ENCODE measurements at places on chromosomes 4 and X.

- no peak for DNase-seq
These were observed 29.1 kb upstream of the CT55 start for GRCh38 chrX:135200297-135200696.

DNA sequence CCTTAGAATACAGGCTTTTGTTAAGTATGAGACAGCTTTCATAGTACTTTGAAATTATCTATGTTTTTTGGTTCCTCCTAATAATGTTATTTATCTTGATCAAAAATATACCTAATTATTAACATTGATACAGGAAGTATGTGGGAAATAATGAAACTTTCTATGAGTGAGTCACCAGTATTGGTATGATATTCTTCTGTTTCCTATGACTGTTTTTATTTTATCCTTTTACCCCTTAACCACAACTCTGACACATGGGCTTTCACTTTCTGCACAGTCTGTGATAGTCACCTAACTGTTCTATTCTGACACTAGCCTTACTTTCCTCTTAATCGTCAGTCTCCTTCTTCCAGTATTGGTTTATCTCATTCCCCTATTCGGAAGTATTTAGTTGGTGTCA lies 4.7 kb downstream of the THAP9 start:
- DNase-seq, result no peak

DNA sequence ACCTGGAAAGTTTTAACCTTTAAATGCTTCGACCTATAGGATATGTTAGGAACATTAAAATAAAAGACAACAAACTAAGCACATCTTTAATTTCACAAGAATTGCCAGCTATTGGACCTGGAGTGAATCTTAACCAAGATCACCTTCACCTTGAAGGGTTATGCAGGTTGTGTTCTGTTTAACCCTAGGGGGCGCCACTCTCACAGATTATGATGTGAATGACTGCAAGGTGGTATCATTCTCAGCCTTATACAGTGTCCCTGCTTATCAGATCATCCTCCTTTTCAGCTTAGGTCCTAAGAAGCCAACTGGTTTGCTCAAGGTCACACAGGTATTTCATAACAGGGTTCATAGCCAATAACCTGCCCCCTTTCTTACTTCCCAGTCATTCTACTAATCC lies 23.5 kb downstream of the INTS6L start:
- DNase-seq, result no peak

- no peak for DNase-seq
These were observed 28.2 kb downstream of the SAT1 start for GRCh38 chrX:23811108-23811651.

DNA sequence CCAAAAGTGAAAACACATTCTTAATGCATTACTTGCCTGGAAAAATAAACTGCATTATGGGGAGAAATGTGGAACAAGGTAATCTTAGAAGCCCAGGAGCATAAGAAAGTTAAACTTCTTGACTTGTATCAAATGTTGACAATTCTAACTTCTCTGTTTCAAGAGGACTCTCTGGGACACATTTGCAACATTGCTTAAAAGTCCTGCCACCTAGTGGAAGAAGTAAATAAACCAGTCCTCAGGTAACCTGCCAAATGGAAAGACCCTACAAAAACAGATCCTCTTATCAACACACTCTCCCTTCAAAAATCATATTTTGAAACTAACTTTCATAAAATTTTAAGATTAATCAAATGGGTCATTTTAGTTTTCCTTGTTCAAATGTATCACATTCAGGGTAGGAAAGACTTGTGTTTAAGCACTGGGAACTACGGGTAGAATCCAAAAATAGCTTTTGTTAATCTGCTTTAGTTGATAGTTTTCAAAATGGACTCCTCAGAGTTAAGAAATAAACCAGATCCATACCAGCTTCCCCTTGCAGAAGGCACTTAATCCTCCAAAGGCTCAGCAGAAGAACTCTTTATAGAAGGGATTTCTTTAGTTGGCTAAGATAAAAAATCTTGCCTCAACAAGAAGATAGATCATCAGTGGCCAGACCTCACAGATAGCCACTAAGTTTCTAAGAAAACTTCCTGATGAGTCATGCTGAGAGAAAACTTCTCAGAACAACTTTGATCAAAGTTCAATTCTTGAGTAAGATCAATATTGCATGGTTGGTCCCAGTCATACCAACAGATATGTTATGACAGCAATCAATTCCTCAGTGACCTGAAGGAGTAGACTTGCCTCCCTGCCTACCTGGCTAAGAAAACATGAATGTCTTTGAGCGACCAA lies 141.7 kb downstream of the HHIP start:
- no peak for DNase-seq

- DNase-seq, result no peak
These were observed 76.2 kb upstream of the TEX13D start for GRCh38 chrX:124256216-124256615.

- no peak for DNase-seq
These were observed 30.6 kb upstream of the KCNIP4 start for GRCh38 chr4:21979196-21979595.

GRCh38 chr4:178306565-178306964 lies 864.3 kb upstream of the AGA start:
- DNase-seq, result no peak

- DNase-seq, result no peak
These were observed 33.0 kb downstream of the GALNTL6 start for GRCh38 chr4:171846232-171846631.

DNA sequence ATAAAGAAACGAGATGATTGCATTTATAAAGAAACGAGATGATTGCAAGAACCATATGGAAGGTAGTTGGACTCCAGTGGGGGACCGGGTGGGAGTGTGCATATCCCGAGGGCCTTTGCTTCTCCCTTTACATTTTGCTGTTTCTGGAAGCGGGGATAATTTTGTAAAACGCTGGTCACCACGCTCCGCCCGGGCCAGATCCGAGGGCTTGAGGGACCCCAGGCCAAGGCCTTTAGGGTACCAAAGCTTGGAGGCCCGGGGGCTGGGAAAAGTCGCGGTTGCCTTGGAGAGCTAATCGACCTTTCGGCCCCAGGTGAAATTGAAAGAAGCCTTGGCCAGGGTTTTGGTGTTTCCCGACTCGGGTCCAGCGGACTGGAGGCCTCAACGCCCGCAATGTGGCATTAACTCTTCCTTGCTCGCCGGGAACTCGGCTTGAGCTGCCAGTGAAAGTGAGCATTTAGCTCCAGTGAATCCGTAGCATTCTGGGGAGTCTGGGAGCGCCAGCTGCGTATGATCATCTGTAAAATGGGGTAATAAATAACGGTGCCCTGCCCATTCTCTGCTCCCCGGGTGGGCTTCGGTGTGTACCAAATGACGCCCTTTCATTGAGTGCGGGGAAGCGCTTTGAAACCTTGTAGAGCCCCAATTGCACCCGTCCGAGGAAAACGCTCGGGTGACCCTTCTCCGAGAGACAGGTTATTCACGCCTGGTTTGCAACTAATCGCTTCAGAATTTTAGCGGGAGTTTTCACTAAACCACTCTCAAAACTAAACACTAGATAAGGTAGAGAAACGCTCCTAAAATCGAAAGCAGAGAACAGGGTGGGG lies 4.5 kb downstream of the NKX3-2 start:
- no peak for DNase-seq

- no peak for DNase-seq
These were observed 90.9 kb upstream of the SPRY1 start for GRCh38 chr4:123305736-123306135.

DNA sequence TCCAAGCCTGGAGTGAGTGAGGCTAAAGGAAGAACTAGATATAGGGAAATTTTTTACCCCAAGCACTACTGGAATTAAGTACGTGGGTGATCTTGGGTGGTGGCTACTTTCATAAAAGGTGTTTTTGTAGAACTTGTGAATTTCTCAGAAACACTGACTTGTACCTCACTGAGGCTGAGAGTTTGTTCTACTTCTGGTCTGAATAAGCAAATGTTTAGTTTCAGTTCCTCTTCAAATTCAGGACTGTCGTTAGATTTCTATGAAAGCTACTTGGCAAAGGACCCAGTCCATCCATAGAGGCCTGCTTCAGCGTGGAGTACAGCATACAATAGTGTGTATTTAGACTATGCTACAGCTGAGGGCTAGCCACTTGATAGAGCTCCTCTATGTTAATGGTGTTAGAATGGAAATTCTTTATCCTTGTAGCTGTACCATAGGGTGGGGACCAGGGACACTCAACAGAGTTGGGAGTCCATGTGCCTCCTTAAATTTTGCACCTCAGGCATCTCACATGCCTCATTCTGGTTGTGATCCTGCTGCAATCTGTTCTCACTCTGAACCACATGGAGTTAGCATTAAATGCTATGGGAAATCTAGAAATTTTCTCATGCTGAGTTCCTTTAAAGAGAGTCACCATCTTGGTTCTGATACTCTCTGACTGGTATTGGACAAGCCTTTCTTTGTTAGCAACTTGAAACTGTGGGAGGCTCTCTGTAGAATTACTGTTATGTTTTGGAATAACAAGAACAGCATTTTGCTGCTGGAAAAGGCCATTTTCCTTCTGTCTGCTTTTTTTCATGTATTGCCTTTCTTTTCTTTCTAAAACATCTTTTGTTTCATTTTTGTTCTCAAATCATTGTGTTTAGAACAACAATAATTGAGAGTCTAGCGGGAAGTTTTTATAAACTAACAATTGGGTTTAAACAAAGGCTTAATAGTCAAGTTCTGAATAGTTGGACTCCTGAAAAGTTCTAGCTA lies 86.8 kb downstream of the PDGFRA start:
- no peak for DNase-seq

DNA sequence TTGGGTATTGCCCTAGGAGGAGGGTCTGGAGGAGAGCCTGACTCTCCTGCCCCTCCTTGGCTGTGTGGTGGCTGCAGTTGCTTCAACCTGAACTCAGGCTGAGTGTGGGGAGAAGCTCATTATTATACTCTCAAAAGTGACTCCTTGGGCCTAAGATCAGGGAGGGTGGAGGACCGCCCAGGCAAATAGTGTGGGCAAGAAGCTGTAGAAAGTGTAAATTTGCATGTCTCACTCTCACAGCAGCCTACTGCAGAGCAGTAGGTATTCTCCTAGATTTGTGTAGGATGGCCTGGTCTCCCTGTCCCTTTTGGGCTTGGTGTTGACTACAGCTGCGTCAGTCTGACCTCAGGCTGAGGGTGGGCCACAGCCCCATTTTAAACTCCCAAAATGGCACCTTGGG lies 156.1 kb downstream of the ZNF330 start:
- no peak for DNase-seq

- DNase-seq, result no peak
These were observed 87.3 kb upstream of the EMCN start for GRCh38 chr4:100605144-100605543.

DNA sequence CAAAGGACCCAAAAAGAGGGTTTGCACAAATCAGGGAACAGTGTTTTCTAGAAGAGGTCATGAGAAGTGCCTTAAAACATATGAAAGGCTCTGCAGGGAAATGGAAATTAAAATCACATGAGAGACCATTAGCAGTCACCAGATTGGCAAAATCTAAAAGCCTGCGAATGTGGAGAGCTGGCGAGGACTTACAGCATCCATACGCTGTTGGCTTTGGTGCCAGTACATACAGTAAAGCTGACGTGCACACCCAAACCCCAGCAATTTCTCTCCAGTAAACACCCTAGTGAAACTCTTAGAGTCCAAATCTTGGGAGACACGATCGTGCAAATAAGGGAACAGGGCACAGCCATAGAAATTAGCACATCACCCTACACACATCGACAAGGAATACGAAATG lies 25.4 kb upstream of the PPP2R2C start:
- DNase-seq, result no peak

- DNase-seq, result no peak
These were observed 44.9 kb downstream of the ZNF182 start for GRCh38 chrX:47958761-47959342.

GRCh38 chrX:11952176-11952720 lies 186.0 kb upstream of the FRMPD4 start:
- DNase-seq, result no peak

DNA sequence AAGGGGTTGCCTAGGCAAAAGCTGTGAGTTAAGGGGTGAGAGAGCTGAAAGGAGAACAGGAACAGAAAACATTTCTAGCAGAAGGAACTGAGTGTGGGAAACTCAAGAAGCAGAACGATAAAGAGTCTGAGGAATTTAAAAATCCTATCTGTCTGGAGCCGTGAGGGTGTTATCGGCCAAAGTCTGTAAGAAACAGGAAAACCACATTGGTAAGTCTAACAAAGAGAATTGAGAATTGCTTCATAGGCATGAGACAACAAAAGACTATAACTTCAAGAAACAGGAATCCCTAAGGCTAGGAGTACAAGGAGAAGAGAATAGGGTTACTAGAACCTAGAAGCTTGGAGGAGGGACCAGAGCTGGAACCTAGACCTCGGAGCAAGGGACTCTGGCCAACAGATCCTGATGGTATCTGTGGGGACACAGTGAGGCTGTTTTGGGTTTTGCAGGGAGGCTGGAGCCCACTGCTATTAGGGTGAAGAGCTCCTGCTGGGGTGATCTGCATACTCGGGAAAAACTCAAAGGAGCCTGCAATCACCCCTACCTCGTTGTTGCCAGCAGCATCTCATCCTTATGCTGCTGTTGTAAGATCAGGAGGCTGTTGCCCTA lies 175.6 kb downstream of the FBXO8 start:
- DNase-seq, result no peak

- no peak for DNase-seq
These were observed 8.7 kb downstream of the MRFAP1 start for GRCh38 chr4:6649216-6649615.

DNA sequence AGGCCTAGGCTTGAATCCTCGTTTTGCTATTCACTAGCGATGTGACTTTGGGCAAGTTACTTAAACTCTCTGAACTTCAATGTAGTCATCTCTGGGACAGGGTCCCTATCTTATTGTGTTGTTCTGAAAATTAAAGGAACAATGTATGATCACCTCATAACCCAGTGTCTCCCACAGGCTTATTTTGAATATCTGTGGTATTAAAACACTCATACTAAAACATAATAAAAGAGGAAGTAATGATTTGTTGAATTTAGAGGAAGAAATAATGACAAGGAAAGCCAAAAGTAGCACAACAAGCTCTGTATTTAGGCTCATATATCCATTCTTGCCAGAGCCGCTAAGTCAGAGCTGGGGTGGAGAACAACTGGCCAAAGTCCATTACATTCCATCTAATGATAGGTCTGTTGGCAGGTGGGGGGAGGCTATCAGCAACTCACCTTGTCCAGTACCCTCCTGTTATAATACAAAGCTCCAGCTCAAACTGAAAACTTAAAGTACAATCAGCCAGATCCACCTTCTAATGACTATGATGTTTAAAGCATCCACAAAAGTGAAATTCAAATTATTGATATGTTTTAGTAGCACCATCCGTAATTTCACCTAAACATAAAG lies 64.5 kb upstream of the LSM6 start:
- DNase-seq, result no peak

GRCh38 chr4:88158038-88158488 lies 376 bp downstream of the ABCG2 start:
- no peak for DNase-seq
